ENCODE measurements at places on chromosomes 4 and X. TPM values are rescaled to one million over a fixed set of nuclear protein-coding genes. Genes with fewer than 3 reads are reported as not detected.
A peak's percentile ranks its signal among the peaks of the same experiment; 100 is the strongest.

DNA sequence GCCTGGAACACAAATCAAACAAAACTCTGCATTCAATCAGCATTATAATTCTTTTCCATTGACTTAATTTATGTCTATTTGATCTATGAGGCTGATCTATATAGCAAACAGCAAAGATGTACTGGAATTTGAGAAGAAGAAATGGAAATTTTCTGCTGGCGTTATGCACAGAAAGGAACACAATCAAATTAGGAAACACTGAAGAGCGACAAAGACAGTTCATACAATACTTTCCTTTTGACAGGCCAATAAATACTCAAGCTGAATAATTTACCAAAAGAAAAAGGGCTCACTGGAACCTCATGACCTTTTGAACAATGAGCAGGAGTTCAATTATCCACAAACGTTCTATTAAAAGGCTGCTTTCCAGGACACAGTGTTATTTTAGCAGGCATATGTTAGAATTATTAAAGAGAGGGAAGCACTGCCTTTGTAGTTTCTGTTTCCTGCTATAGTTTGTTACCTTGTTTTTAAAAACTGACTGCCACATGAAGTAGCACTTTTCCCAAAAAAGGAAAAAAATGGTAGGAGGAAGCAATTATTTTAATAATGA is 8.1 kb downstream of the PDHA2 start:
- no peak for DNase-seq

DNA sequence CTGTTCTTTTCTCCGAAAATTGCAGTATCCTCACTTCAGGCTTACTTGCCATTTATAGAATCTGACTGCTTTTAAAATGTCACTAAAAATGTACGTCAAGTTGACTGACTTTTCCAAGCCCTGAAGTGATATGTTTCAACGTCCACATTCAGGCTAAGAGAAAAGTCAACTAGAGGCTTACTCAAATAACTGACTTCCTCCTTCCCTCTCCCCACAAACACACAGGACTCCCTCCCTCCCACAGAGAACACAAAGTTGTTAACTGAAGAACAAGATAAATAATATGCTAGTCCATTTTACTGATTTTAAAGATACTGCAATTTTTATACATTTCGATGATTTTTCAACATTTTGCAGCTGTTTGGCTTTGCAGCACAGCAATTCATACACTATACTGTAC is 13.8 kb upstream of the CDKL2 start:
- no peak for DNase-seq

GRCh38 chr4:38664706-38665401 is 855 bp downstream of the KLF3 start:
- peak; percentile 49 for DNase-seq

- no peak for DNase-seq
Measured at GRCh38 chr4:182874304-182874751, 42.9 kb downstream of the DCTD start.

DNA sequence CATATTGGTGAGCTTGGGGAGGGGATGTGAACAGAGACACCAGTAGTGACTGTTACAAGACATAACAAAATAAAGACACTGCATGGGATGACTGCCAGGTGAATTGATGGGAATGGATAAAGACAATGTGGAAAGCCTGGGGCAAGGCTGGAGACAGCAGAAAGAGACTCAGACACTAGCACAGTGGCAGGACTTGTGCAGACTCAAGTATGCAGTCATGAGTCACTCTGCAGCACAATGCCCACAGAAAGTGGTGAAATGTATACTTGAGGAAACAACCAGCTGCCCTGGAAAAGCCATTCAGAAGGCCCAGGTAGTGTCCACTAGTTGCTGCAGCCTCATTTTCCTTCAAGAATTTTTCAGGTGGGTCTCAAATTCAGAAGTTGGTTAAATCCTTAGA is 452.3 kb downstream of the MID1IP1 start:
- no peak for DNase-seq

- DNase-seq: no peak
Measured at GRCh38 chr4:101141855-101142254, 205.5 kb downstream of the PPP3CA start.

DNA sequence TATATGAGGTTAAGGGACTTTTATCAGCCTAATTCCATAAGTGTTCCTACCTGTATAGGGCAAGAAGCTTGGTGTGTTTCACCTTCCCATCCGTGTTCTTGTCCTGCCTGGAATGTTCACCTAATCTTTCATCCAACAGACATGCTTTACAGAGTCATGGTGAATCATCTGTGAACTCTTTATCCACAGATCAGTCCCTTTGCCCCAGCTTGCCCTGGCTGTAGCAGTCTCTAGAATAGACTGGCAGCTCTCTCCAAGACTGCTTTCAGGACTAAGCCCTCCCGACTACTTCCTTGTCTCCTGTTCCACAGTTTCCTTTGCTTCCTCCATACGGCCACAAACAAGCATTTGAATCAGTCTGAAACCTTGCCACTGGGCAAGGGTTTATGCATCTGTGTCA is 177.9 kb upstream of the IL15 start:
- no peak for DNase-seq

DNA sequence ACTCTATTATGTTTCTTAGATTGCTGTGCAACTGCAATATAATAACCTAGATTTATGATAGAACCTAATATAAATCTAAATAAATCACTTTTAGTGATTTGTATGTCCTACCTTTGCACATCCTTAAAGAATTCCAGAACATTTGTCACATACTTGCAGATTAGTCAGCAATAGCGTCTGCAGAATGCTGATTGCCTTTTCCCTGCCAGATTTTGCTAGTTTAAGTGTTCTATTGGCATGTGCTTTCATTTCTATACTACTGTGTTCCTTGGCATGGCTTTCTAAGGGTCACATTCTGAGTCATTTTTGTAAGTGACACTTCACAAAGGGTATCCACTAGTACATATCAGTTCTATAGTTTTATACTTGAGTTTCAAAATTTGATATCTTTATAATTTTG is 303.1 kb upstream of the GIMD1 start:
- DNase-seq: no peak

DNA sequence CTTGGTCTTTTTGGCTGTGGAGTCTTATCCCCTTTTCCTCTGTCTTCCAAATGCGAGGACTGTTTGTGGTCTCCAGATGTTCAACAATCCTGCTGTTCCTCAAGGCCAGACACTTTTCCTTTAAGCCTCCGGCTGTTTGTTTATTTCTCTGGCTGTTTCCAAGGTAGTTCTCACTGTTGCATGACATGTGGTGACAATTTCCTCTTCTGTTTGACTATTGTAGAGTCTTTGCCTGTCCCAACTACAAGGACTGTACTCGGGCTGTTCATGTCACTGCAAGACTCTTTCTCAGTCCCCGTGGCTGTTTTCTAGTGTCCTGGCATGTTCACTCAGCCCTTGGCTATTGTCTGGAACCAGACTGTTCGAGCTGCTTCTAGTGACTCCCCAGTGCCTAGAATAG is 50.6 kb downstream of the ZNF157 start:
- DNase-seq: no peak

DNA sequence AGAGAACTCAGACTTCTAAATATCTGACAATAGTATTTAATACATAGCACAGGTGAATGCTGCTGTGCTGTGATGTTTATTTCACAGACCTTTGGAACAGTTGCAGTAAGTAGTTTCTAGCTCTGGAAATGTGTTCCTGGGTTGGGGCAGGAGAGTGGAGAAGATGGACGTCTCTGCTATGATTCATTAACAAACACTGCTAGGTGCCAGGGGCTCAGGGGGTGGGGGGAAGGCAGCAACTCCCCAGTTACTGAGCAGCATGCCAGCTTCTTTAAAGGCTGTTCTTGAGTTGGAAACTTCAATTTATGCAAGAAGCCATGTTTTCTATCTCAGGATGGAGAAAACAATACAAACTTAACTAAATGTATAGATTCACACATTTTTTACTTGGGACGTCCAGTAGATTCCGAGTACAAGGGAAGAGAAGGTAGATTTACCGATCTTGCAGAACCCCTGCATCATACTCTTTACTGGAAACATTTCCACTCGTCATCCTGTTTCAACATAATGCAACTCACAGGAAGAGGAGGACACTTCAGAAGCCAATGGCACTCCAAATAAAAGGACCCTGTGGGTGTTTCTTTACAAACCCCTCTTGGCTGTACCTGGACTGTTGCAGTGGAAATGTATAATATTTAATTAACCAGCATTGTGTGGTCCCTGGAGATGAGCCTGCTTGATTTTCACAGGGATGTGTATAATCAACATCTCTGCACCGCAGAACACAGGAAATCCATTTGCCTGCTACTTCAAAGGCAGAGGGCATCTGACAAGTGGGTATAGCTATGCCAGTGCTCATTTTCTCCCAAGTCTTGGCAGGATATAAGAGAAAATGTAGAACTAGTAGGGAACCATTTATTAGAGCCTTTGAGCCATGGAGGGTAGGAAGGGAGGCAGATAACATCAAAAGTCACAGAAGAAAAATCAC is 171.4 kb downstream of the SH3KBP1 start:
- no peak for DNase-seq

DNA sequence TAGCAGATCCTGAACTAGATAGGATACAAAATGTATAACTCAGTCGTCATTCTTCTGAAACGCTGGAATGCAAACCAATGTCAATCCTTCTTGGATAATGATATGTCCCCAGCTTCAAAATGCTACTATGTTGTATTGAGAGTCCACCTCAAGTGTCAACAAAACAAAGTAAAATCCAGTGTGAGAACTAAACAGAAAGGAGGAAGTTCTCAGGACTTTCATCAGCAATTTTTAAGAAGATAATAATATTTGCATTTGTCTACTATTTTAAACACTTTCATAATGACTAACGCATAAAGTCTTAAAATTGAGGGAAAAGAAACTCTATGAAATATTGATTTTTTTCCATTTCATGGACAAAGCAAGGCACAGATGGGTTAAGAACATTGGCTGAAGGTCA is 36.3 kb downstream of the SOD3 start:
- no peak for DNase-seq

- no peak for DNase-seq
Measured at GRCh38 chr4:177376024-177376423, 66.2 kb downstream of the AGA start.

DNA sequence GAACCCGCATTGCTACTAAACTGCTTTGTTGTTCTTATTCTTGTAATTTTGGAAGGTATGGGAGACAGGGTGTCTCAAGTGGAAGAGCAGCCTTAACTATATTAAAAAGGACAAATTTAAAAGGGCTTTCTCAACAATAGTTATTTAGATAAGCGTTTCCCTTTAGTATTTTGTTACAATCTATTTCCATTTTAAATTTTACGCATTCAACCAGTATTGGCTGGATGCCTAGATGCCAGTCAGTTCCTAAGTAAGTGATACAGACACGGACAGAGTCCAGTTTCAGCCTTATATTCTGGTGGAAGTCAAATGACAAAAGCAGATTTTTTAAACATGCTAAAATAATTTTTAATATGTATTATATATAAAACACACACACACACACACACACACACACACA is 28.3 kb downstream of the FAT1 start:
- no peak for DNase-seq

DNA sequence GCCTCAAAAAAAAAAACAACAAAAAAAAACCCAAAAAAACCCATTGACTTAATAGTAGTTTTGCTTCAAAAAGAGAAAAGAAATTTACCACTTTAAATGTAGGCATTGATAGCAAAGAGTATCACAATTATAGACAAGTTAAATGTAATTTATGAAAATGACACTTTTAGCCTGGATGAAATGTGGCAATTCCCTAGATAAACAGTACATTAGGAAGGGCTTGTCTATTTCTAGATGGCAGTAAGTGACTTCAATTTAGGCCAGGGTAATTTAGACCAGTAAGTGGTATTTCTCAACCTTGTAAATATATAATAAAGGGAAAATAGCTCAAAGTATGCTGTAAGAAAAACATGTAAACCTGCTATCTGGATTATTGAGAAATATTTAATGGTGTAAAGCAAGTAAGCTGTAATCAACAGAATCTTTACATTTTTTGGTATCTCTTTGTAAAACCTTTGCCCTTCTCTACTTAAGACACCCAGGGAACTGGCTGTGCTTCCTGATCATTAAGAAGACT is 103.7 kb upstream of the RAPGEF2 start:
- no peak for DNase-seq

- DNase-seq: no peak
Measured at GRCh38 chr4:2138846-2139500, 79.8 kb downstream of the NAT8L start.

DNA sequence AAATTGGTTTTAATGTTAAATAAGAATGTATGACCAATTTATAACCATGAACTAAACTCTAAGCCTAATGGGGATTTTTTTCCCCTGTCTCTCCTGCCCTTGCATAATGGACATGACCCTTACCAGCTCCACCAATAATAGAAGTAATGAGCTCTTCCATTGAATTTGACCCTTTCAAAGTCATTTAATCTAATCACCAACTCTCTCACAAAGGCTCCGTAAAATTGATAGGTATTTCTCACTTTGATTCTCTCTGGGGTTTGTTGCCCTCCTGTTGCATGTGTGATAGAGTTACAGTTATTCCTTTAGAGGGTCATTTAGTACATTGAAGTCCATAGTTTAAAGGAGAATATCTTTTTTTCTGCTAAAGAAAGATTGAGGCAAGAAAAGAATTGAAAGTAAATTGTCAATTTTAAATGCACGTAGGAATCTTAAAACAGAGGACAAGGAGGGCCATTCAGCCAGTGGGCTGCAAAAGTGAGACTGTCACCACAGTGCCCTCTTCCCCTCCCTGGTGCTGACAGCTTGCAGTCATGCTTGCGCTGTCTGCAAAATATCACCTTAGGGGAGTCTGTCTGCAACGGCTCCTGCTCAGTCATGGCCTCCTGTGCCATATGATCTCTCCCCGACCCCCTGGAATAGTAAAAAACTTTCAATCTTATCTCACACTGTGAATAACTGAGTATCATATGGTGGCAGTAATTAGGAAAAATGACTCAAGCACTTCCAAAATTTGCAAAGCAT is 307.5 kb upstream of the GNPDA2 start:
- no peak for DNase-seq

GRCh38 chrX:40996886-40997530 is 88.2 kb upstream of the USP9X start:
- DNase-seq: no peak

DNA sequence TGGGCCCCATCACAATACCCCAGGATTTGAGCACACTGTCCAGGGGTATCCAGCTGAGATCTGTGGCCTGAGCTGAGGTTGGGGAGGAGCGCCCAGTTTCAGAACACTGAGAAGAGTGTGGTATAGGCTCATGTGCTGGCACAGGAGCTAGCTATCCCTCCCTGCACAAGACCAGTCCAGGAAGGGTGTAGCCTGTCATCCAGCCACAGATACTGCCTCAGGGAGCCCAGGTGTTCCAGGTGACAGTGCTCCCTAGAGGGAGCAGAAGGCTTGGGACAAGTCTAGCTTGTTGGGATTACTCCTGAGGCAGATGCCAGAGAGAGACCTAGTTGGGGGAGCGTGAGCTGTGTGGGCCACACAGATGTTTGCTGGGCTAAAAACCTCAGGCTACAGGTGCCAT is 79.6 kb upstream of the GLRA2 start:
- DNase-seq: no peak

The RASGEF1B gene
- total RNA-seq: 8.2 TPM

The SPANXN2 gene
- not detected for total RNA-seq

The BTC gene
- total RNA-seq: not detected

The SHROOM2 gene
- not detected for total RNA-seq

The FAM9B gene
- not detected for total RNA-seq

The PRRG1 gene
- total RNA-seq: not detected

The LRCH2 gene
- total RNA-seq: not detected

The CT47A1 gene
- not detected for total RNA-seq

Data from activated naive CD8-positive, alpha-beta T cell treated with anti-CD3 and anti-CD28 coated beads, Interleukin-2, amount 10 ng/mL, durations not matched to agents 7 days and 5 days (primary cell).